NAMALWA (cell line): ENCODE measurements at places on chromosomes 1 and 21.

- DNase-seq = no peak
These were observed 6.2 kb downstream of the MED8 start for GRCh38 chr1:43383449-43383848.

DNA sequence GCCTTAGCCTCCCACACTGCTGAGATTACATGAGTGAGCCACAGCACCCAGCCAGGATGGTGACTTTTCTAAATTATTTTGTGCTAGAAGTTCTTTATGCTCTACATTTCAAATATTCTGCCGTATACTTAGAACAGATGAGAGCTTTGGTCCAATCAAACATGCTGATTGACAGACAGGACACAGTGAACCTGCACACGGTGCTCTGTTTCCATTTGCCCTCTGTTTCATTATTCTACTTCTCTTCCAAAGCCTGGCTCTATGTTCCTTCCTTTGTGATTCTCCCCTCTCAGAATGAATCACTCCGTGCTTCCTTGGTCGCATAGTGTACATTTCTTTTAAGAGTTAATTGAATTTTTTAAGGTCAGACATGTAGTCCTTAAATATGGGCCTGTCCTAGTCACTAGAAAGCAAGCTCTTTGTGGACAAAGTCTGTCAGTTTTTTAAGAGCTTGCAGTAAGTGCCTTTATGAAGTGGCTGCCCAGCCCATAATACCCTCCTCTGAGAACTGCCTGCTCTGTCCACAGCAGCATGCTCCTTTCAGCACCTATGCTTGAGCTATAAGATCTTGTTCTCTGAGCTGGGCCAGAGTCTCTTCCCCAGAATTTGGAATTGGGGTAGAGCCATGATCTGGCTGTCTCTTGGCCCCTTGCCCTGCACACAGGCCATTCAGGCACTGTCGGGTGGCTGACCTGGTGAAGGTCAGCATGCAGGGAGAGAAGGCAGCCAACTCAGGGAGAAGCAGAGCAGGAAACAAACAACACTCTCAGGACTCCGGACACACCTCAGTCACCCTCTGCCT is 66.8 kb upstream of the SLC44A3 start:
- DNase-seq = no peak

DNA sequence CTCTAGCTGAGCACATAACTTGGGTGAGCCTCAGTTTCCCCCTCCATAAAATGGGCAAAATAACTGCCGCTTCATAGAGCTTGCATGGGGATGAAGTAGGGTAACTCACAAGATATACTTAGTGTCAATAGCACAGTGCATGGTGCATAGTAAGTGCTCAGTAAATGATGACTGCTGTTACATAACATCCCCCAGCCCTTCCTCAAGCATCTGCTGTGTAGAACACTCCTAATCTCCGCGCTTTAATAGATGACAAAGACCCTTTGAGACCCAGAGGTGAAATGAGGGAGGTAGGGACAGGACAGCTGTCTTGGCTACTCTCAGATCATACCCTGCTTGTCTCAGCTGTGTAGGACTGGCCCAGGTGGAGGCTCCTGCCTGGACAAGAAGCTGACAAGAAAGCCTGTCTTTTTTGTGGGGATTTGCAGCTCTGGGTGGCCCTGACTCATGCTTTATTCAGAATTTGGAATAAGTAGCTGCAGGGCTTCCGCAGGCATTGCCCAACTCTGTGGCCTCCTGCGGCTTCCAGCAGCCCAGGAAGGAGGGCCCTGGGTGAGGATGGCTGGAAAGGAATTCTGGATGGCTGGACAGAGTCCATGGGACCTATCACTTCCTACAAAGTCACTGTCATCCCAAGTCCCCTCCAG is 20.7 kb upstream of the PADI4 start:
- DNase-seq = no peak

- DNase-seq = peak; percentile 69
These were observed 29.5 kb downstream of the ARHGEF16 start for GRCh38 chr1:3483801-3484444.

GRCh38 chr1:17181781-17182464 is 23.0 kb upstream of the PADI1 start:
- no peak for DNase-seq

DNA sequence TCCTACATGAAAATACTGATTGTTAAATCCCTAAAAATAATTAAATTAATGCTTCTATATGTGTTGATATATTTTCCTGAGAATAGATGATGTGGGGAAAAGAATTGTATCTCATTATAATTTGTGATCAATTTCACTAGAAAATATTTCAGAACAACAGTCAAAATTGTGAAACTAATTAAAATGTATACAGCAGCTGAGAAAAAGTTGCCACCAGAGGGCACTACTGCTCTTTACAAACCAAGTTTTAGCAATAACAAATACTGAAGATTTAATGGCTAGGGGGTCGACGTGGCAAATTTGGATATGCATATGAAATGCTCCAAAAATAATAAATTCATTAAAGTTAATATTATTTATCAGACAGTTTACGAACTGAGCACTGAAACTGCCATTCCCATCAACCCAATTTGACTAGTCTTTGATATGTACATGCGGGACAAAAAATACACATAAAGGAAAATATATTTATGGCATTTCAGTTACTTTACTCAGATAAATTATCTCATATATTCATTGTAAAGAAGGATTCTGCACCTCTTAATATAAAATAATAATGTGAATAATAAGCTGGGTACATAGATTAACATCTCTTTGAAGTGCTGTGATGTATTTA is 96.3 kb upstream of the TMPRSS15 start:
- DNase-seq = peak; percentile 77

DNA sequence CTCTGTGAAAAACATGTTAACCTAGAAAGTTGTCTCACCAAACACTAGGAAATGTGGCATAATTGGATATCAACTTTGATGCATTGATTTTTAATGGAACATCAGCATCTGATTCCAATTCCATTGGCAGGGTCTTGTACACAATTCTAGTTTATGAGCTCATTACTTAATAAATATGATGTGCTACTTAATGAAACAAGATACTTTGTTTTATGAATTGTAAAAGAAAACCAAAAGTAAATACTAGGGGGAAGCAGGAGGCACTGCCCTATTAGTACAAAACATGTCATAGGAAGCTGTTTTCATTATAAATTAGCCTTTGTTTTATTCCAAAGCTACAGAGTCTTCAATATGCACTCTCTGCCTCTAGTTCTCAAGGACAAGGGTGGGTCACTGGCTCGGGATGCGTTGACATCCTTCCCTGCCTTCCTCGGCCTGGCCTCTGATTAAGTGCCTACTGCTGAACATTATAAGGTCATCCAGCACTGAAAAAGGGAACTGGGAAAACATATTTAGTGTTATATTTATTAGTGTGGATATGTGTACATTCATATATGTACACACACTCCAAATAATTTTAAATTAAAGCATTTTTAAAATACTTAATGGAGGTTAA is 185.2 kb downstream of the USH2A start:
- DNase-seq = no peak

DNA sequence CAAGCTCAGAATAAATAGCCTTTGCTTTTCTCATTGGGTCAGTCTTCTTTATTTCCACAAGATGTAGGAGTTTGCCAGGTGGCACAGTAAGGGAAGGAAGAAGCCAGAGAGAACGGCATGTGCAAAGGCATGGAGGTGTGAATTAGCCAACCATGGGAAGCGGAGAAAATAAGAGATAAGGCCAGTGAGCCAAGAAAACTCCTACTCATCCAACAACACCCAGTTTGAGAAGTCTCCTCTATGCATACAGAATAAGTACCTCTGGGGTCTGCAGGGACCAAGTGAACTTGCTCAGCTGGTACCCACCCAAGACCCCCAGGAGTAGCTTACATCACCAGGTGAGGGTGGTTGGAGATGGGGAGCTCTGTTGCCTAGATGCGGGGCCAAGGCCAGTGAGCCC is 66.7 kb downstream of the TAS1R2 start:
- no peak for DNase-seq

- DNase-seq = no peak
These were observed 12.2 kb downstream of the SARS1 start for GRCh38 chr1:109225711-109226445.

DNA sequence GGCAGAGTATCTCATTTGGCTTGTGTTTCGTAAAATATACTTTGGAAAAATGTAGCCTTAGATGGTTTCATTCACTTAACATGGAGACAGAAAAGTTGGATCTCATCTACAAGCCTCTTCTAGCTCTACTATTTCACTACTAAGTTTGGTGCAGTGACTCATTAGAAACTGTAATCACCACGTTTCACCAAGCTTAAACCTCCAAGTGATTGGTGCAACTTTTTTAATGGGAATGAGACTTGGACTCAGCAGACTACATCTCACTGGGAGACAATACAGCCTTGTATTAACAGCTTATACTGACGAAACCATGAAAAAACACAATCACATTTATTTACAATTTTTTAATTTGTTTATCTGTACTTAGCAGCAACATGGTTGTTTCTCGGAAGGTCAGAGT is 29.9 kb upstream of the NRIP1 start:
- no peak for DNase-seq

- no peak for DNase-seq
These were observed 9.0 kb upstream of the RHBG start for GRCh38 chr1:156359973-156360372.

- DNase-seq = no peak
These were observed 16.2 kb upstream of the PPIE start for GRCh38 chr1:39722495-39722894.

- DNase-seq = no peak
These were observed 187.8 kb downstream of the LRRIQ3 start for GRCh38 chr1:74010206-74010605.

GRCh38 chr1:201357211-201357610 is 20.3 kb downstream of the TNNT2 start:
- no peak for DNase-seq

DNA sequence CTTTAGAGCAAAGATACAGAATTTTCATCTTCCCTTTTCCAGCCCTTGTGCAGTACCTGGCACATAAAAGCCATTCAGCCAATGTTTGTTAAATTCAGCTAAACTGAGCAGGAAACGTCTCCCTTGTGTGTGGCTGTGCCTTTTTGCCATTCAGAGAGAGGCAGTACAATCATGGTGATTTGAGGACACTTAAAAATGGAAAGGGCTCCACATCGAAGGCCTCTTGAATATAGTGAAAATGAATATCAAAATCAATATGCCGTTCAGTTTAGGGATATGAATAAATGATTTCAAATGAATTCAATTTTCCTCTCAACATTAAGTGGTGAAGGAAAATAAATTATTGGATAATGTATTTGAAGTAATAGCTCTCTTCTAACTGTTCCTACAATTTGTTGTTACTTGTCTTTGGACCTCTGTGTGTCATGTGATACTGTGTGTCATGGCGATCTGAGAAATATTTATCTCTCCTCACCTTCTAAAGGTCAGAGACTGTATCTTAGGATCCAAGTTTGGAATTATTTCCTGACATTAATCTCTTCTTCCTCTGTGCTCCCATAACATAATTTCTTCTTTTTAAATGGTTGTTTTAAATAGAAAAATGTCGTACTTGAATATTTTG is 355.6 kb upstream of the ST6GALNAC5 start:
- no peak for DNase-seq

GRCh38 chr1:4298361-4299083 is 355.9 kb upstream of the AJAP1 start:
- no peak for DNase-seq

GRCh38 chr1:167276969-167277368 is 56.3 kb downstream of the POU2F1 start:
- no peak for DNase-seq

DNA sequence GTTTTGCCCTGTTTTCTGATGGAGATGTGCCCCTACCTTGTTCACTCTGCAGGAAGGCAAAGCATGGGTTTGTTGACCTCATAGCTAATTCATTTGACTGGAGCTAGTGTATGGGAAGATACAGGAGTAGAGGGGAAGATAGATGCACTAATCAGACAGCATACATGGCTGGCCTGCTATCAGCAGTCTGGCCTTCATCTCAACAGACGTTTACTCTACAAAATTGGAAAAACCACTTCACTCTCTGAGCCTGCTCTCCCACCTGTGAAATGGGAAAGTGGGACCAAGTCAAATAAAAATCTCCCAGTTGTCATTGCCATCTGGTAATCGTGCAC is 235.2 kb upstream of the RAB4A start:
- no peak for DNase-seq

DNA sequence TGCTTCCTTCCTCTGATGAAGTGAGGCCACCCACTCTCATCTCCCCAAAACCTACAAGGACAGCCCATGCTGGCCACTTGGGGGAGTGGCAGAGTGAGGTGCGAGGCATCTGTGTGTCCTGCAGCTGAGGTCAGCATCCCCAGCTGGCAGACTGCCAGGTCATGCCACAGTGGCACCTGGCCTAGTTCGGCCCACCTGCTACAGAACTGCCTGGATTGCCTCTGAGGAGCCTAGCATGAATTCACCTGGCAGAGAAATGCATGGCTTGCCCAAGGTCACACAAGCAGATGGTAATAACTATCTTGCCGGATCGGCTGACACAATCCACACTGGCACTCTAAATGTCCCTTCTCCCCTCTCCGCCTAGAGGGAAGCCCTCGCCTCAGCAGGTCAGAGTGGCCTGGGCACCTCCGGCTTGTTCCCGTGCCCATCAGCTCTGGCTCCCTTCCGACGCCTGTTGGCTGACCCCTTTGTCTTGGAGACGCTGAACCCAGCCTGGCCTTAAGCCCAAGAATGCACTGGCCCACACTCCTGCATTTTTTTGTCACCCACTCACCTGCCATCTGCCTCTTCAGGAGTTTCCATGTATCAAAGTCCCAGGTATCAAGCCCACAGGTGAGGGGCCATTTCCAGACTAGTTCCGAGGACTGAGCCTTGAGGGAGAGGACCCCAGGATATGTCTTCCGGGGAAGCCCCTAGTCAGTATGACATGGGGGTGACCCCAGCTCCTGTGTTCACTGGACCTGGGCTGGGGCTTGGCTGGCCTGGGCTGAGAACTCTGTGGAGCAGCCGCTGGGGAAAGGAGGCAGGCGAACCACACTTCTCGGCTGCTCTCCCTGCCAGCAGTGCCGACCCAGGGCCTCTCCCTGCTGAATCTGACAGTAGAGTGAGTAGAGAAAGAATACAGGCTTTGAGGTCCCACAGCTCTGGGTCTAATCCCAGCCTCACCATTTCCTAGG is 21.7 kb downstream of the ECE1 start:
- DNase-seq = no peak

DNA sequence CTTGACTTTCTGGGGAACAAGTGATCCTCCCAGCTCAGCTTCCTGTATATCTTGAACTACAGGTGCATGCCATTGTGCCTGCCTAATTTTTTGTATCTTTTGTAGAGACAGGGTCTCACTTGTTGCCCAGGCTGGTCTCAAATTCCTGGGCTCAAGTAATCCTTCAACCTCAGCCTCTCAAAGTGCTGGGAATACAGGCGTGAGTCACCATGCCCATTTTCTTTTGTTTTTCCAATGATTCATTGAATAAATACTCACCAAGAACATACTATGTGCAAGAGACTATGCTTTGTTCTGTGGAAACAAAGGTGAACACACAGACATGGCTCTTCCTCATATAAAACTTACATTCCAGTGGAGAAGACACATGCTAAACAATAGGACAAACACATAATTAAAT is 407.8 kb upstream of the DAB1 start:
- DNase-seq = no peak
